Hematopoietic multipotent progenitor cell (in vitro differentiated cells): ENCODE measurements at places on chromosomes 4 and X. TPM values are rescaled to one million over a fixed set of nuclear protein-coding genes. Genes with fewer than 3 reads are reported as not detected.

DNA sequence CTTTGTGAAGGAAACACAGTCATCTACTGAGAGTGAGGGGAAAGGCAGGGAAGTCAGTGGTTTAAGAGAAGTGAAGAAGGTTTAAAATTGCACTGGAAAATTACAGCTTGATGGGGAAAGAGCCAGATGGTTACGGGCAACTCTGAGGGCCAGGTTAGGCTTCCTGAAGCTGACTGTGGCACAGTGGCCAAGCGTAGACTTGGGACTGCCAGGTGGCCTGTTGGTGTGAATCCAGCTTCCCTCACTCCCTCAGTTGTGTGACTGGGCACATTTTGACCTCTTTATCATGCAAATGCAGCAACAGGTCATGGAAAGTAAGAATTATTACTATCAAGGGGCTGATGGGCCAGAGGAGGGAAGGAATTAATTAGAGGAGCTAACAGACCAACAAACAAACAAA, 390.1 kb downstream of the UNC5C start:
- DNase-seq: no peak

Gene SLC25A43
- 8.3 TPM for total RNA-seq

DNA sequence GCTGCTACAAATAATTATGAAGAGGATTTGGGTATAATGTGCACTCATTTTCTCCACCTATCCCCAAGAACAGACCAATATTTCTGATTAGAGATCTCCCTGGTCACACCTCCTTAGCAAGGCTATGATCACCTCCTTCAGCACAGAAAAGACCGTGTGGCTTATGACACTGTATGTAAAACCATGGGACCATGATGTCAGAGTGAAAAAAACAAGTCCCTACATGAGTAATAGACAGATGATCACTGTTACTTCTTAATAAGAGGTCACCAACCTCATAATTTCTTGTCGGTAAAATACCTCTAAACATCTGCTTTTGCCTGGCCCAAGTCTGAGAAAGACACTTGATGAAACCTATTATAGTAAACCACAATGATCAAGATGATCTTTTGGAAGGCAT, 330.6 kb upstream of the F9 start:
- DNase-seq: no peak

DNA sequence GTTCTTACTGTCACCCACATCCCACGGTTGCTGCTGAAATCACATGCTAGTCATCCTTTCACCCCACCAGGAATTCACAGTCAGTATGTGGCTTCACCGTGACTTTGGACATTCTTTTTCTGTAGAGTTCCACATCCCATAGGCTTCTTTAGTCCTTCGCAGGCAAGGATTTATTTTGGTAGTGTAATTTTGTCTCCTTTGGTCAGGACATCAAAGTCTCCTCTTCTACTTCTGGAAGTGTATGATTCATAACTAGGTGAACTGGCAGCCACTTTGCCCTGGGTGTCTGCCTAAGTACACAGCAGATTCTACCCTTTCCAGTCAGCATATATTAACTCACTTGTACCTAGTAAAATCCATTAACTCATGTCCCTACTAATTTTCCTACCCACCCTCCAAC, 38.3 kb upstream of the MMAA start:
- DNase-seq: no peak

GRCh38 chr4:38857354-38858096, 908 bp upstream of the TLR6 start:
- peak; percentile 62 for DNase-seq

DNA sequence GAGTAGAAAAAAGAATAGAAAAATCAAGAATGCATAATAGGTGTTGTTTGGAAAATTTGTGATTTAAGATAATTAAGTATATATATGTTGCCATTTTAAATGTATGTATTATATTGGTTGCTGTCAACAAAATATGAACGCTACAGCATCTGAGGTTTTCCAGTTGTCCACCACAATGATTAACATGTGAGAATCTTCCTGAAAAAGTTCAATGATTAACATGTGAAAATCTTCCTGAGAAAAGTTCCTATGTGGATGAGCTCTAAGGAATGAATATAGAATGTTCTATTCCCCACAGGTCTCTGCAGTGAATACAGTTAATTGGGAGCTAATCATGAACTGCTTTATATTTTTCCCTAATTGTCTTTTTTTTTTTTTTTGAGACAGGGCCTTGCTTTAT, 214.7 kb downstream of the CBR4 start:
- DNase-seq: no peak

DNA sequence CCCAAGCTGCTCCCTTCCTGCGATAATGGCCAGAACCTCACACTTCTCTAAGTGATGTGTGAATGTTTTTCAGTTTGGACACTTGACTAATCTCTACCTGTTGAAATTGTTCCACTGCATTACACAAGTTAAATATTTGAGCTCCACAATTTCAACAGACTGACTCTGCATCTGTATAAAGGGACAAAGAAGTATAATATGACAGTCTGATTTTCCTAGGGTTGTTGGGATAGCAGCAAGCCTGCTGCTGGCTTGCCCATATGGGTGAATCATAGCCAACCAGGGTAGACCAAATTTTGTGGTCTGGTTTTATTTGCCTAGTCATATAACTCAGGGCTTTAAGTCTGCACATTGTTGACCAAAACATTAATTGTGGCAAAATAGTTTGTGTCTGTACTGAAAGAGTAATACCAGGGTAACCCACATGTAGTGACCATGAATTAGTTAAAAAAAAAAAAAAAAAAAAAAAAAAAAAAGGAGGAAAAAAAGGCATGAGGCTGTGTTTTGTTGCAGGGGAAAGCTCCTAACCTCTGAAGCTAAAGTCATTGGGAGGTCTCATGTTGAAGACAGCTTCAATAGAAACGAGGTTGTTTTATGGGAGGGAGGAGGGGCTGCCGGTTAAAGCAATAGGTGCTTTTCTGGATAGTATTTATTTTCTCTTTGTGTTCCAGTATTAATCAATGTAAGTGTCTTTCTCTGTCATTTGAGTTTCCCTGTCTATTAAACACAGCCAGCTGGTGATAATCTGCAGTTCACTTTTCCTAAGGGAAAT, 534.2 kb downstream of the RAB28 start:
- no peak for DNase-seq

DNA sequence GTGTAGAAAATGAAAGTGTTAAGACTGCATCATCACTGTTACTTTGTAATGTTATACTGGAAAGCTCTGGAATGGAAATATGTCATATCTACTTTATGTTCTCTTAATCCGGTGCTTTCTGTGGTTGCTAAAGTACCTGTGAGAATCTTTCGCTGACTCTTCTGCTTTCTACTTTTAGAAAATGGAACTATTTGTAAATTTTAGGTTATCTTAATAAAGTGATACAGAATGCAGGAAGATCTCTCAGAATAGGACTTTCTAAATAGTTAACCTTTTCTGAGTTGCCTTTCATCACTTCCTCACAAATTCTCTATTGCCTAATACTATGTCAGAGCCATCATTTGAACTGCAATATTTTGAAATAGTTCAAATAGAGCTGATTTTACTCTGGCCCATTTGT, 69.3 kb downstream of the BMP2K start:
- peak; percentile 35 for DNase-seq

GRCh38 chrX:38638952-38639529, 77.7 kb downstream of the TSPAN7 start:
- no peak for DNase-seq

DNA sequence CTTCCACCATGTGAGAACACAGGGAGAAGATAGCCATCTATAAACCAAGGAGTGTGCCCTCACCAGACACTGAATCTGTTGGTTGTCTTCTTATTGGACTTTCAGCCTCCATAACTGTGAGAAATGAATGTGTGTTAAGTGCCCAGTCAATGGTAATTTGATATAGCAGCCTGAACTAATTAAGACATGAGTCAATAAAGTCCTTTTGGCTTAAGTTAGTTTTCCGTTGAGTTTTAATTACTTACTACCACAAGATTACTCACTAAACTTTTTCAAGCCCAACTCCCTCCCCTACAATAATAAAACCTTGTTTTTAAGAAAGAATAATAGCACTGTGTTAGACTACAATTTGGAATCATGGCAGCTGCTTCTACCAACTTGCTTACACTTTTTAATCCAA, 324.2 kb downstream of the PCDH19 start:
- no peak for DNase-seq

DNA sequence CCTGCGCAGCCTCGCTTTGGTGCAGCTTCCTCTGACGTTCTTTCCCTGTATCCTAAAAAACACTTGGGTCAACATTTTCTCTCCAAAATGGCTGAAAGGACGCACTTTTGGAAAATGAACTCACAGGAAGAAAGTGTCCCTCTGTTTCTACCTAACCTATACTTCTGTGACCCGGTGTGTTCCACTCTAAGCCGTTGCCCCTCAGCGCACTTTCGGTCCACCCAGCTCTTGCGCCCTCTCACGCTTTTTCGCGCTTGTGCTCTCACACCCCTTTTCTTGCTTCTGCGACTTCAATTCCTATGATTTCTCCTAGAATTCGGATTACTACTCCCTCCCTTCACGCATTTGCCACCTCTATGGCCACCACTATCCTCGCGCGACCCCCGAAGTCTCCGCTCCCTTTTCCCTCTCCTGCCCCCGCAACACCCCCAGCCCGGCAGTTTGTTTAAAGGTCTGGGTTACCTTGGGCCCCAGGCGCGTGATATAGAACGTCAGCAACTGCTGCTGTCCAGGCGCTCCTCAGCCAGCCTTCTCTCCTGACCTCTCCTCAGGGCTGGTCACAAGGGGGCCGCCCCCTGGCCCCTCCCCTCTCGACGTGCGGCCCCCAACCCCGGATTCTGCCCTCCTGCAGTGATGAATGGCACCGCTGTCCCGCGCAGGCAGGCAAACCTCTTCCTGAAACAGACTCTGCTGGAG, at the start of gene USP51:
TSS of gene USP51 (minus strand) at position 535 of the 696 bp plus-strand sequence. CDS start 909 bp downstream, outside the sequence.
- DNase-seq: peak; percentile 32

- DNase-seq: peak; percentile 15
These were observed 212.7 kb downstream of the CENPC start for GRCh38 chr4:67332627-67333026.
